Erythroblast (primary cell): ENCODE measurements at places on chromosomes 3 and 15.

- no peak for DNase-seq
Measured at GRCh38 chr15:66097151-66098021, 156.2 kb downstream of the MEGF11 start.

GRCh38 chr3:33646406-33646805 is 71.6 kb downstream of the CLASP2 start:
- DNase-seq: no peak

- DNase-seq: no peak
Measured at GRCh38 chr3:42680271-42680670, 5.1 kb upstream of the KLHL40 start.

- DNase-seq: no peak
Measured at GRCh38 chr3:59267021-59267420, 217.2 kb upstream of the CFAP20DC start.

GRCh38 chr15:81301815-81302399 is 22.0 kb downstream of the STARD5 start:
- no peak for DNase-seq

DNA sequence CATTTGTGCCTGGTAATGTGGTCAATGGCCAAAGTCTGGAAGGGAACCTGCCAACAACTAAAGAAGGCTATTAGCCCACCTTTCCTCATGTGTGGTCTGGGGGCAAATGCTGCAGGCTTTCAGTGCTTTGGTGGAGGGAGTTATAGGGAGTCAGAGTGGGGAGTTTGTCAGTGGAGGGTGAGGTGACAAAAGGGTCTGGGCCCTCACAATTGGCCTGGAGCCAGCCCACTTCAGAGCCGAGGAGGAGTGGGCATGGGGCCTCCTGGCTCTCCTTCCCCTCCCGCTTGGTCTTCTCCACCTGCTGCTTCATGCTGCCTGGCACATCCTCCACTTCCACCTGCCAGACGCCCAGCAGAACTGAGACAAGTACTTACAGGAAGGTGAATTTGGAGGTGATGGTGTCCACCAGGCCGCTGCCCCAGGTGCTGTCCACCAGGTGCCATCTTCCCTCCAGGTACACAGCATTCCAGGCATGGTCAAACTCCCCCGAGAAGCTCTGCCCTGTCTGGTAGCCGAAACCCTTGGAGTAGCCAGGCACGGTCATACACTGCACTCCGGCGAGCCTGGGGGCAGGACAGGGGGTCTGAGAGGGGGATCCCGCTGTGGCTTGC is 40.9 kb downstream of the KY start:
- no peak for DNase-seq

GRCh38 chr15:65183865-65184159 is 1.3 kb downstream of the CLPX start:
- DNase-seq: no peak

GRCh38 chr3:136277115-136277514 is 27.0 kb downstream of the PCCB start:
- no peak for DNase-seq
